Fibroblast of pulmonary artery (primary cell): ENCODE measurements at places on chromosomes 2 and 18.

- no peak for DNase-seq
Measured at GRCh38 chr2:141927536-141927935, 203.3 kb downstream of the LRP1B start.

DNA sequence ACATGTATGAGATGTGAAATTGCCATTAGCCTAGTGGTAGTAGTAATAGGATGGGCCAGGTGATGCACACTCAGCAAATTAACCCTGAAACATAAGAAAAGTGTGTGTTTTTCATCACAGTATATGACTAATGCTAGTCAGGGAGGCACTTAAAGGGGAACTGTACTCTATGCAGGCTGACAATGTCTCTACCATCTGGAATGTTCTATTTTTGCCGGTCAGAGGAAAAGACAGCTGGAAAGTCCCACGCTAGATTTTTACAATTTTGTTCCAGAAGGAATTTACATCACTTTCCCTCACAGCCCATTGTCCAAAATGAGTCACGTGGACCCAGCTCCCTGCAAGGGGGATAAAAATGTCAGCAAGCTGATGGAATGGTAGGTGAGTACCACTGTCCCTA, 746.3 kb upstream of the CHAC2 start:
- DNase-seq: peak; percentile 71

DNA sequence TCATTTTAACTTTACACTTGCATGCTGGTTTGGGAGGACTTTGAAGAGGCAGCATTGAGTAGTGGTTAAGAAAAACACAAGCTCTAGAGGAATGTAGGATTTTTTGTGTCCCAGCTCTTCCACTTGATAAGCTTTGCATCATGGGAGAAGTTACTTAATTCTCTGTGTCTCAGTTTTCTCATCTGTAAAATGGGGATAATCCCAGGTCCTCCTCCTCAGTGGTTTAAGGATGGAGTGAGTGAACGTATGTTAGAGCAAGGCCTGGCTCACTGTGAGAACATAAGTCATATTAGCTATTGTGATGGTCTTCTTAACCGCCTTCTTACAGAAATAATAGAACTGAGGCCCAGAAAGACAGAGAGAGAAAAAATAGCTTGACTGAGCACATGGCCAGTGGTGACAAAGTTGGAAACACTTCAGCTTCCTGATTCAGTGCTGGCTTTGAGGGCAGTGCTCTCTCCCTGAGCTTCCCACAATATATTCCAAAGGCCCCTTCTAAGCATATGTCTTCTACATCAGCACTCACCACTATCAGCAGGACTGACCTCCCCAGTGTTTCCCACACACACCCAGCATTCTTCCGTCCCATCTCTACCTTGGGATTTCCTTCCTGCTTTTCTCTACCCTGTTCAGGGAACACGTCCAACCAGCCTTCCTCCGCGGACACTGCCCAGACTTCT, 214.9 kb upstream of the TNP1 start:
- DNase-seq: peak; percentile 66

GRCh38 chr2:225584796-225585195, 185.3 kb downstream of the NYAP2 start:
- no peak for DNase-seq

GRCh38 chr2:30315391-30316063, 84.2 kb downstream of the LBH start:
- no peak for DNase-seq
